ENCODE measurements at places on chromosomes 7 and 10.

DNA sequence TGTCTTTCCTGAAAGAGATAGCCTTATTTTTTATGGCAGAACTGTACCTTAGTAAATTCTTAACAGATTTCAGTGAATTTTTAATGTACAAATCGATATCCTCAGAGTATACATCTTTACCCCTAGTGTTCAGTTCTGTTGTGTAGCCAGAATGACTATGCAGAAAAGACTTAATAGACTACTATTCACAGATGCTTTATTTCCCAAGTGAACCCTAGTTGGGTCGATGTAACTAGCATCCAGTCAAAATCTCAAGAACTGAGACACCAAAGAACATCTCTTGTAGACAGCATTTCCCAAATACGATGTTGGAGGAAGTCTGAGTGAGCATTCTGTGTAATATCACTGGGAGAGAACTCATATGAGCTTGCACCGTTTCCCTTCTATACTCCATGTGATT is 1.5 kb downstream of the AKR1C3 start:
- peak; percentile 57 for DNase-seq

DNA sequence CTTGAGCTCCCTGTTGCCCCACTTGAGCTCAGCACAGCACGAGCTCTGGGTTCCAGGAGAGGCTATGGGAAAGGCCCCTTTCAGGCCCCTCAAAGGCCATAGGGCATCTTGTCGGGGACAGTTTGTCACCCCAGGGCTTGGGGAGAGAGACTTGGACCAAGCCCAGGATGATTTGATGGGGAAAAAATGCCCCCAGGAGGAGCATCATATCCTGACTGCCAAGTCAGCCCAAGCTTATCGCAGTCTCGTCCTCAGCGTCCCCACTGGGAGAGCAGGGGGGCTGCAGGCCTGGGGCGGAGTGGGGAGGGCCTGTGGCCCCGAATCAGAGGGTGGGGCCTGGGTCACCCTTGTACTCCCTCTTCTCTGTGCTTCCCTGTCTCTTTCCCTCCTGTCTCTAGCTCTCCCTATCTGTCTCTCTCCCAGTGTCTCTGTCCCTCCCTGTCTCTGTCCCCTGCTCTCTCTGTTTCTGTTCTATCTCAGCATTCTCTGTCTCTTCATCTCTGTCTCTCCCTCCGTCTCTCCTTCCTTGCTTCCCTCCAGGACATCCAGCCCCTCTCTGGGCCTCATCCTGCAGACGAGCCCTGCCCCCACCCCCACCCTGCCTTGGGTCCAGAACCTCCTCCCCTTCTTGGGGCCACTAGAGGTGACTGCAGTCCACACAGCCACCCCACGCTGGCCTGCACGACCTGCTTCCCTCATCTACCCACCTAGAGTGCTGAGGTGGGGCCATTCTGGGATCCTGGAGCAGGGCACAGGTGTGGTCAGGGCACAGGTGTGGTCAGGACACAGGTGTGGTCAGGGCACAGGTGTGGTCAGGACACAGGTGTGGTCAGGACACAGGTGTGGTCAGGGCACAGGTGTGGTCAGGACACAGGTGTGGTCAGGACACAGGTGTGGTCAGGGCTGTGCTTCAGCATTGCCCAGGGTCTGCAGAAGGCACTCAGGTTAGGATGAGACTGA is 17.3 kb upstream of the GRIFIN start:
- no peak for DNase-seq

GRCh38 chr10:86688398-86688921 is 20.1 kb downstream of the LDB3 start:
- peak; percentile 81 for DNase-seq

DNA sequence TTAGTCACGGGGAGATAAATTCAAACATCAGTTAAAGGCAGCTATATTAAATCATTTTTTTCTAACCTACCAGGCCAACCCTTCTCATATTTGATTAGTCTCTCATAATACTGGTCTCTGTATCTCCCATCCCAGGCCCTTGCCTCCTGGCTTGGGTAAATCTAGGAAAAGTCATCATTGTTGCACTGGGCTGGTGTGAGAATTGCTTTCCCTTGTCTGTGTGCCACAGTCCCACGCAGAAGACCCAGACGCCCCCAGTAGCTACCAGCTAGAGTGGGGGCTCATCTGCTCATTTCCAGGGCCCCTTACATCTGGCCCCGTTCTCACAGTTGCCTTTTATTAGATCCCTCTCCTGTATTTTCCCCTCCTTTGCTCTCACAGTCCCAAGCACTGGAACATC is 67.6 kb upstream of the VIPR2 start:
- DNase-seq, result no peak

DNA sequence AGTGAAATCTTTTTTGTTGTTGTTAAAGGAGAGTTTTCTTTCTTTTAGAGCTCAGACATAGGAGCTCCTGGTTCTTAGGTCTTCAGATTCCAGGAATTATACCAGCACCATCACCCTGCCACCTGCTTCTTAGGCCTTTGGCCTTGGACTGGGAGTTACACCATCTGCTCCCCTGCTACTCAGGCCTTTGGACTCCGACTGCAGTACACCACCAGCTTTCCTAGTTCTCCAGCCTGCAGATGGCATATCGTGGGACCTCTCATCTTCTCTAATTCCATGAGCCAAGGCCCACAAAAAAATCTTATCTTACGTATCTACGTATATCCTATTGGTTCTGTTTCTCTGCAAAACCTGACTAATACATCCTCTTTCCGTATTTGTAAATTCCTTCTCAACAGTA is 5.1 kb upstream of the TACC2 start:
- DNase-seq, result no peak

GRCh38 chr7:139297795-139298194 is 43.3 kb upstream of the FMC1 start:
- no peak for DNase-seq

DNA sequence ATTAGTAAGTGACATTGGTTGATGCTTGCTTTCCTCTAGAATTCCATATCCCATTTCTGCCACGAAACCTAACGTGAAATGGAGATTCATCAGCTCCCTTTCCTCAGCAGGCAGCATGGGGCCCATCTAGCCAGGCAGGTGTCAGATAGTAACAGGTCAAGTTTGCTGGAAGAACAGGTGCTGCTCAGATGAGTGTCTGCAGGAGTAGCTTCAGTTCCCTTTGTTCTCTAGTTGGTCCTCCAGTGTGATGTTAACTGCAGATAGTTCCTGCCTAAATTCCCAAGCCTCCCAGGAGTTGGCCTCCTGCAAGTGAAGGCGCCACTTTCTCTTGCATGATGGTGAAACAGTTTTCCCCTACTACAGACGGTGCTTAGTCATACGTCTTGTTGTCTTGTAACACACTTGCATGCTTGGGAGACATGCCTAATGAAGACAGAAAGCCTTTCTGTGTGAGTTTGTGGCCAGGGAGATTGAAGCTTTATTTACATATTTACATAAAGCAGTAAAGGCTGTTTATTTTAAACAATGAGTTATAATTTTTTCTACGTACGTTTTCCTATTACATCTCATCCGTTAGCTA is 175.4 kb downstream of the CHN2 start:
- DNase-seq, result no peak

GRCh38 chr10:63083904-63084689 is 49.0 kb upstream of the NRBF2 start:
- peak; percentile 83 for DNase-seq

- no peak for DNase-seq
Measured at GRCh38 chr7:155167706-155168365, 97.7 kb downstream of the HTR5A start.

DNA sequence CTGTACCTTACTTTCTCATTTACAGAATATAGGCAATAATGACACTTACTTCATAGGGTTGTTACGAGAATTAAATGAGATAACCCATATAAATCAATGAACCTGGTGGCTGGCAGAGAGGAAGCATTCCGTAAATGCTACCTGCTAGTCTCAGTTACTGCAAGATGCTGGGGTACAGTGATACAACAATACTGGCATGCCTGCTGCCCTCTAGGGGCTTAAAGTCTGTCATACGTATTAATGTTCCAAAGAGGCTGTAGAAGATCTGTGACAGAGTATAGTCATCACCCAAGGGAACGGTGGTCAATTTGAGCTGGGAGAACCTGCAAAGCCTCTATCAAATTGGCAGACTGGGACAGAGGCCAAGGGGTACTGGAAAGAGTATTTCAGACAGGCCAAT is 421.5 kb downstream of the GPAM start:
- peak; percentile 6 for DNase-seq

DNA sequence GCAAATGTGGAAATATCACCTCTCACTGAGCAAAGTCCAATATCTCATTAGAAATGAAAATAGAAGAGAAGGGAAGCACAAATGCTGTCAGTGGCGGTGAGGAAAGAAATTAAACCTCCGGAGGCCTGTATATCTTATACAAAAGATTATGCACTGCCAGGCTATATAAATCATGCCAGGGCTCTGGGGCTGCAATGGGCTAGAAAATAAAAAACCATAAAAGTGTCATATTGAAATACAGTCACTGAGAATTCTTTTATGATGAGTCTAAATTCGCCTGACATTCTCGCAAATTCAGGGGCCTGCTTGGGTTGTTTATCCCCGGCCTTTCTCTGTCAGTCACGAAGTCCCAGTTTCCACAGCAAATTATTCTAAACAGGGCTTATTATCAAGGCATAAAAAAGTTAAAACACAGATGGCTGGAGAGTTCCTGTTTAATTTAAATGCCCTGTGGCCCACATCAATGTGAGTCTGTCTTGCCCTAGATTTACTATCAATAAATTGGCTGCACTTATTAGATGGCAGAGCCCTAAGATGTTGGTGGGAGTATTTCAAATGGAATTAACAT is 193.8 kb downstream of the SNX10 start:
- DNase-seq, result peak; percentile 8

- no peak for DNase-seq
Measured at GRCh38 chr7:82312646-82313045, 130.9 kb downstream of the CACNA2D1 start.

DNA sequence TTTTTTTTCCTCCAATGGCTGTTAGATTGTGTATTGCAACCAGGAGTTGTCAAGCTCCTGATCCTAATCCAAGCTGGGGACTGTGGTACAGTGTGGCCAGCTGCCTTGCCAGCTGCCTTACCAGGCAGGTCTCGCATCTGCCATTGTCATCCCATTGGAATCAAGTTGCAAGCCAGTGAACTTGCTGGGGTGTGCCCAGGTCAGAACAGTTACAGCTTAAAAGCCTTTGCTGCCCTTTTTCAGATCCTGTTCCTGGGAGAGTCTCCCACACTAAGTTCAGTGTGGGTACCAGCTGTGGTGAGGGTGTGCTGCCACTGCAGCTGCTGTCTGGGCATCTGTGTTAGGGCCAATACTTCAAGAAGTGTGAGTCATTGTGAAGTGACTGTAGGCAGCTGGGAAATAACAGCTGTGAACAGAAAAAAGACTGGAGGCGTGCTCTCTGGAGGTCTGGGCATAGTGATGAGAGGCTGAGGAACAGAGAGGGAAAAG is 72.8 kb downstream of the CCNY start:
- DNase-seq, result peak; percentile 44

- DNase-seq, result no peak
Measured at GRCh38 chr10:89001729-89002072, 11.1 kb downstream of the FAS start.

DNA sequence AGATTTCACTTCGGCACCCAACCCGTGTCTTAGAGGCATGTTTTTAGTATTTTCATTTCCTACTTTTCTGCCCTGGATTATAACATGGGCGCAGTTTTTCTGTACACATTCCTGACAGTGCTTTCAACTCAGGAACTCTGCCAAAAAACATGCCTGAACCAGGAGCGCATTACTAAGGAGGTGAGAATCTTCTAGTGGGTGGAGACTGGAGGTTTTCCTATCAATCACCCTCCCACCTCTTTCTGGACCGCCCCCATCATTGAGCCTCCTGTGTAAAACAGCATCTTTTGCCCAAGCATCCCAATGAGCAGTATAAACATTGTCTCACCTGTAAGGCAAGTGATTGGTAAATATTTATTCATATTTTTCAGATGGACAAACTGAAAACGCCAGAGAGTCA is 53.2 kb downstream of the STK17A start:
- DNase-seq, result no peak

DNA sequence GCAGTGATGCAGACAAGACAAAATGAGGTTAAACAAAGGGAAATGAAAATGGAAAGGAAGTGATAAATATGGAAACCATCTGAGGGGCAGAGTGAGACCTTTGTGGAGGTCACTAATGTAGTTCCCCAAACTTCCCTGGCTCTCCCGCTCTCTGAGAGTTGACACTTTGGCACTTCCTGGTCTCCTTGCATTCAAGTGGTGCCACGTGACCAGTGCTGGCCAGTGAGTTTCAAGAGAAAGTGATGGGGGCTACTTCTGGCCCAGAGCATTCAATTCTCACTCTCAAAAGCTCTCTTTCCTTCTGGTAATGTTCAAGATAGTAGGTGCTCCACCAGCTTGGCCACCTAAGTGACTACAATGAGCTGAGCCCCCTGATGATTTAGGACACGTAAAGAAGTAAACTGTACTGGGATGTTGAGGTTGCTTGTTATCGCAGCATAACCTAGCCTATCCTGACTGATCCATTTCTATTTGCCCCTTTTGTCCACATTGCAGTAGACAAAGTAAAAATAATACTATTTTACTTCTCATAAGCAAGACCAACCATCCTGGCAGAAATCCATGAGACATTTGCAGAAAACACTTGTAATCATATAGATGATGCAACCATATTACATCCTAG is 242.0 kb upstream of the YAE1 start:
- no peak for DNase-seq

DNA sequence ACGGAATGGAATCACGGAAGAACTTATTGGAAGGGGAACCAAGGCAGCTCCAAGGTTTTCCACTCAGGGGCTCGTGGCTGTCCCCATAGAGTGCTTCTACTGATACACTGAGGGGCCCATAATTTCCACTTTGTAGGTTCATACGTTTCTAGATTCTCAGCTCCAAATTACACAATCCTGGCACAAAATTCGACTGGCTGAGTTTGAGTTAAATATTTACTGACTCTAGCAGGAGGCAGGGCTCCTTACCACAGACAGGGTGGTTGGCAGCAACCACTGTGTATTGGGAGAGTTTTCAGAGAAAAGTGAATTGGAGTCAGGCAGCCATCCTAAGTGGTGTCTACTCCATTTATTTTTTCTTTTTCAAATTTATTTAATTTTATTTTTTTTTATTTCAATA is 55.4 kb upstream of the SEC61G start:
- no peak for DNase-seq

- peak; percentile 29 for DNase-seq
Measured at GRCh38 chr10:113216102-113216501, 266.1 kb downstream of the TCF7L2 start.

- DNase-seq, result no peak
Measured at GRCh38 chr10:32269343-32270100, 77.4 kb downstream of the EPC1 start.

- DNase-seq, result peak; percentile 68
Measured at GRCh38 chr10:14536241-14537213, 205.8 kb upstream of the FRMD4A start.

- DNase-seq, result no peak
Measured at GRCh38 chr10:119439922-119440321, 102.6 kb downstream of the RGS10 start.

GRCh38 chr10:115903845-115904244 is 369.2 kb downstream of the GFRA1 start:
- no peak for DNase-seq

DNA sequence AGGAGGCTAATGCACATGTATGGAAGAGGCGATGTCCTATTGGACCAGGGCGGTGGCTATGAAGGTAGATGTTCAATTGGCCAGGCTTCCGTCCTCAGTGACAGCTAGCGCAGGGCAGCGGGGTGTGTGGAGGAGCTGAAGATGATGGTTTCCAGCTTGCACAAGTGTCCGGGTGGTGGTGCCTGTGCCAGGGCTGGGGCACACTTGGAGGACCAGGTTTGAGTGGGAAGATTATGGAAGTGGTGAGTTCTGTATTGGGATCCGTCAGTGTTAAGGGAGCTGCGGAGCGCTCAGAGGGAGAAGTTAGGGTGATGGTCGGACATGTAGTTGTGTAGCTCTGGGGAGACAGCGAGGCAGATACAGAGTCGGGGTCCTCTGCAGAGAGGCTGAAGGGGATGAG is 8.5 kb upstream of the TBL2 start:
- no peak for DNase-seq
